Progenitor cell of endocrine pancreas (in vitro differentiated cells): ENCODE measurements at places on chromosomes 7 and 10. TPM values are rescaled to one million over a fixed set of nuclear protein-coding genes. Genes with fewer than 3 reads are reported as not detected.

GRCh38 chr10:4063717-4064116 is 278.7 kb upstream of the KLF6 start:
- DNase-seq: no peak

- peak; percentile 57 for DNase-seq
Measured at GRCh38 chr7:154409703-154410311, 357.6 kb downstream of the DPP6 start.

DNA sequence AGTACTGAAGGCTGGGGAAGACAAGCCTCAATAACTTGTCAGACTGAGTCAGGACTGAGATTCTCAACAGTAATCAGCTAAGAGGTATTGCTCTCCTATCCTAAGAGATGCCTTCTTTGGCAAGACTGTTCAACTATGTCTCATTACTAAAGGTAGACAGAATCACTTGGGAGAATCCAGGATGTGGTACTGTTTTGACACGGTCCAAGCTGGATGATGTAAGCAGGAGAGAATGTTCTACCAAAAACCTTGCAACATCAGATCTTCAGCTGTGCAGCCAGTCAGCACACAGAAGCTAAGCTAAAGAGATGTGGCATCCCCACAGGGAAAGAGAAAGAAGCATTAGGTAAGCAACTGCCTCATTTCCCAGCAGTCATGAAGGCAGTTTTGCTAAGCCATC is 391.4 kb downstream of the NRG3 start:
- DNase-seq: no peak

DNA sequence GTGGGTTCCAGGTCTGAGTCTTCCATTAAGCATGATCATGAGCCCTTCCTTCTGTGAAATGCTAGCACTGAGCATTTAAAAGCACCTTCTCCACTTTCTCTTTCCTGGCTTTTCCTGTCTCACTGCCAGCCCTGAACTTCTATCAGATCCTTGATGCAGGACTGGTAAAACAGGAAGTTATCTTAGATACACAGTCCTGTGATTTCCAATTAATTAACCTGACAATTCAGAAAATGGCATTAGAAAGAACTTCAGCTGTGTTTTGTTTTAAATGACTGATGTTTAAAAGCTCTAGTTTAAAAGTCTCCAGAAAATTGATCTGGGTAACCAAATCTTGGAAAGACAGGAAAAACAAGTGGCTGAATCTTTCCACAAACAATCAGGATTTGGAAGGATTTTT is 79.0 kb upstream of the MACROH2A2 start:
- DNase-seq: no peak

DNA sequence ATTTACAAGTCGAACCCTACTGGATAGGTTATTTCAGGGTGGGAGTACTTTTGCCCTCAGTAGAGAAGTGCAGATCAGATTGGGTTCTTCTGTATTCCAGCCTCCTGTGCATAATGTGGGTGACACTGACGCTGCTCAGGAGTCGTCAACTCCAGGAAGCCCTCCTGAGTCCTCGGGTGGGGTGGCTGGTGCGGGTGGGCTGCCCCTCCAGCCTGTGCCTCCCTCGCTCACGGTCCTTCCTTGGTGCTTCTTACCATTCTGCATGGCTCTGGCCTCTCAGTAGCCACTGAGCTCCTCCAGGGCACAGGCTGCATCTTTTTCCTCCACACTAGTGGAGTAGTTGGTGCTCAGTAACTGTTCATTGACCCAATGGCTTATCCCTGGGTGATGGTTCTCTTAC is 4.3 kb downstream of the CDH23 start:
- no peak for DNase-seq

DNA sequence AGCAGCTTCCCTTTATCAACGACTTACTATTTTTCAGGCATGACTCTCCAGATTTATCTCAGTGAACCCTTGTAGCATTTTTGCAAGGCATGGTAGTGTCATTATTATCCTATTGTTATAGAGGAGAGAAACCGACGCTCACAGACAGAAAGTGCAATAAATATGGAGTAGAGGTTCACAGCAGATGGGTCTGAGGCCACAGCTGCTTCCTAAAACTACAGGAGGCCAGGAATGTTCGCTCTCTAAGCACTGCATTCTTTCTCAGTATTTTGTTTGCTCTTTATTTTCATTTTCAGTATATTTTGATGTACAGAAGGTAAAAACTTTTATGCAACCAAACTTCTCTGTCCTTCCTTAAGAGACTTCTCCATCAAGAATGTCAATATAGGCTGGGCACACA is 4.5 kb upstream of the AEBP1 start:
- no peak for DNase-seq

DNA sequence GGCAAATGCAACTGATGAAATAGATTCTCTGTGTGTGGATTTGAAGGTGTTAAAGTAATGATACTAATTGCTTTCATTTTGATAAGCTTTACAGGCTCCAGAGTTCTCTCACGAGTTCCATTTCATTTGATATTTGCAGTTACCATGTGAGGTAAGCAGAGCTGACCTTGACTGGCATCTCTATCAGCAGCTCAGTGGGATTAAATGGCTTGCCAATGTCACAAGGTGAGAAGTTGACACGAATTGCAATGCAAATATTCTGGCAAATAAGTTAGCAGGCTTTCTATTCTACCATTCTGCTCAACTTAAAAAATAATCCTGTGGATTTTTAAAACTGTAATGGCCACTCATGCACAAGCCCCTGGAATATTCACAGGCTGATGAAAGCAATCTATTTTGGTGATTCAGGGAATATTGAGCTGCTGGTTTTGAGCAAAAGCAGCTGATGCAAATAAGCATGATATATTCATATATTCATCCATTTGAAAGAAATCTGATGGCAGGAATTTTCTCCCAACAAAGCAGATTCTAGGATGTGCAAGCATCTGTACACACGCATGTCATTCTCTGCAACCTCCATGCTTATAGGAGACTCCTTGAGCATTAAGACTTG is 64.5 kb upstream of the ANKRD1 start:
- no peak for DNase-seq

GRCh38 chr7:43645699-43646226 is 62.9 kb downstream of the STK17A start:
- no peak for DNase-seq

DNA sequence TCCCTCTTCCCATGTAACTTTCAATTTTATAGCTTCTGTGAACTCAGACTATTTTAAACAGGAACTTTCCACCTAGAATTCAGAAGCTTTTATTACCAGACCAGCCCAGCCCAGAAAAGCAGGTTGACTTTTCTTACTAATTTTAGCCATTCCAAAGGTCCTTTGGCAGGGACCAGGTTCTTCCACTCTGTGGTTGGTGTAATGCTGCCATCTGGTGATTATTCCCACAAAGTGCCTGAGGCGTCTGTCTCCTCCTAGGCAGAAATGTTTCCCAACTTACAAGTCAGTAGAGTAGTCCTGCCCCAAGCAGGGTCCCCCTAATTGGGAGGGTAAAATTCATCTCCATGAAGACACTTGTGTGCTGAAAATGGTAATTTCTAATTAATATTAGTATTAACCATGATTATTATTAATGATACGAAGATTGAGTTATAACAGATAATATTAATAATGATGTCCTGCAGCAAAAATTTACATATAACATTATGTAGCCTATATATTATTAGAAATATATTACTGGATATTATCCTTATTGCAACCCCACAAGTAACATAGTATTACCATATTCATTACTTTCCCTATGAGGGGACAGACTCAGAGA is 53.0 kb upstream of the PPP1R17 start:
- DNase-seq: peak; percentile 41

DNA sequence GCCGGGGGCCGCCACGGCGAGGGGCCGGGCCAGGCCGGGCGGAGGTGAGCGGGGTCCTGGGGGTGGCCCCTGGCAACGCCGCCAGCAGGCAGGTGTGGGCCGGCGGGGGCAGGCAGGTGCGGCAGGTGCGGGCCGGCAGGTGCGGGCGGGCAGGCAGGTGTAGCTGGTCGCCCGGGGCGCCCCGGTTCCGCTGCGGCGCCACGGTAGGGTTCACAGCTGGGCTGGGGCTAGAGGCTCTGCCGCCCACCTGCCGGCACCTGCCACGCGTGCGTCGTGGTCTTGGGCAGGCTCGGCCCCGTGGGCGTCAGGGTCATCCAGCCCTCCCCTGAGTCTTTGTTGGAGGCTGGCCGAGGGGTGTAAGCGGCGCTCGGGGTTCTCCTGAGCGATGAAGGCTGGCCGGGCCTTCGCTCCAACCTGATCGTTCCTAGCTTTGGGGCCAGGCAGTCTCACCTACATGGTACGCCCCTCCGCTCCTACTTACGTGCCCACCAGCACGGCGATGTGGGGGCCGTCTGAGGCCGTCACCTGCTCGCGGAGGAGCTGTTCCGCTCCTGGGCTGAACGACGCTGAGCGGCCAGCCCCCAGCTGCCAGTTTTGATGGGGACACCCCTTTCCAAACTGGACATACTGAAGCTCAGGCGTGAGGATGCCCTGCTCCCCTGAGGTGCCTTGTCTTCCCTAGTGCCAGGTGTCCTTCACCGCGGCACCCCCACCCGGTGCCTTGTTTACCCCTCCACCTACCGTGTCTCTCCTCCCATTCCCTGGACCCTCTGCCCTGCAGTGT is 493 bp downstream of the ZMIZ2 start:
- no peak for DNase-seq

- no peak for DNase-seq
Measured at GRCh38 chr7:130921391-130922180, 187.6 kb upstream of the KLF14 start.

DNA sequence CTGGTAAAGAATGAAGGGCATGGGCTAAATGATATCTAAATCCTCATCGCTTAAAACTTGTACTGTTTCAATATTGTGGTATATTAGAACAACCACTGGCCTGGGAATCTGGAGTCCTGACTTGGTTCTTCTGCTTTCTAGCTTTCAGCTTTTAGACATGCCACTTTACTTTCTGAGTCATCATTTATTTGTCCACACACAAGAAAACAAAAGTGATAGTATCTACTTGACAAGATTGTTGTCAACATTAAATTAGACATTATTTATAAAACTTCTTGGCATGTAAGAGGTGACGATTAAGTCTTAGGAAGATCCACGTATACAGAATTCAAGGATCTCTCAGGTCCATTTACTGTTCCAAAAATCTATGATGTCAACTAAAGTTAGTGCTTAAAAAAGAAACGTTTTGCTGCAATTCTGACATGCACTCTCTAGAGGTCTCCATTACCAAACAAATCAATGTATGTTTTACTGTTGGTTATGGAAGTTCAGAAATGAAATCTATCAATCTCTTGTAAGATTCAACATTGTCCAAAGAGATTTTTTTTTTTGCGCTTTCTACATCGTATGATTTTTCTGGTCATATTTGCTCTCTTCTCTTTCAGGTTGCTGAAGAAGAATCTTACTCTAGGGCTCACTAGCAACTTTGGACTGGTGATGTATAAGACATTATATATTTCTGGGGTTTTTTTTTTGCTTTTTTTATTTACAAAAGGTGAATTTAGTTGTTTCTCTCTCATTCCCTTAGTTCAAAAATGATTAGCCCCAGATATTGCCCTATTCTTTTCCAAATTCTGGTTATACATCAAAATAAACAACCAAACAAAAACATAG is 53.6 kb upstream of the DYNC1I1 start:
- DNase-seq: no peak

DNA sequence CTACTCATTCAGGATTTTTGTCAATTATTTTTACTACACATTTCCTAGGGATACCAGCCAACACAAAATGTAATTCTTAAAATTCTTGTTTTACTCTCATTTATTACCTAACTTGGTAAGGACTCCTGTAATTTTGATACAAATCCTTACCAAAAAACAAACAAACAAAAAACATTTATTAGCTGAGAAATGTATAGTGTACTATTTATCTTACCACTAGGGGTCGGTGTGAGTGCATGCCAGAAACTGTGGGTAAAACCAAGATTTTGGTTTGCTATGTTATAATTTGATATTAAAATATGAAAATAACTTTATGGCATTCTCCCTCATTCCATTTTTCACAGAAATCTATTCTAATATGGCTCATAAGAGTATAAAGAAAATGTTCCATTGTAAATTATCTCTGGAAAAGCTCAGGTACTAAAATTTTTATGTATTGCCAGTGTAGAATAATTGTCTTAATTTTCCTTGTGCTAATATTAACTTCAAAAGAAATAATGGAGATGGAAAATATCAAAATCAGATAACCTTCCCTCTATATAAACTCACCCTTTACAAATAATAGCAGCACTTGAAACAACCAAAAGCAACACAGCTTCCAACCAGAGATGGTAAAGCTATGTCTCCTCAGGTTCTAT is 290.8 kb upstream of the PCDH15 start:
- DNase-seq: no peak

DNA sequence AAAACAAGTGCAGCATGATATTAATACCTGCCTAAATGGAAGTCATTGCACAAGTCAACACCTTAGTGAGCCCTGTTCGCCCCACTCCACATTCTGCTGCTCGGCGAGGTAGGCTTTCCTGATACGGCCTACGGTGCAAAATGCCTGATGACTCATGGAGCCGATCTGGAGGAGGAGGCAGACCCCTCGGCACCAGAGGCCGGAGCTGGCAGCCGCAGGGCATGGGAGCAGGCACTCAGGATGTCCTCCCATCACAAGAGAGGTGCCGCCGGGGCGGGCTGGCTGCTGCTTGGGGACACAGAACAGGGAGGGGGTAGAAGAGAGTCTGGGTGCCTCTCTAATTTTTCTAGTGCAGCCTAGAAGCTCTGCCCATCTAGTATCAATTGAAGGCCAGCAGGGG is 418.5 kb upstream of the MGMT start:
- DNase-seq: no peak

- no peak for DNase-seq
Measured at GRCh38 chr10:121357401-121357800, 240.8 kb downstream of the FGFR2 start.

DNA sequence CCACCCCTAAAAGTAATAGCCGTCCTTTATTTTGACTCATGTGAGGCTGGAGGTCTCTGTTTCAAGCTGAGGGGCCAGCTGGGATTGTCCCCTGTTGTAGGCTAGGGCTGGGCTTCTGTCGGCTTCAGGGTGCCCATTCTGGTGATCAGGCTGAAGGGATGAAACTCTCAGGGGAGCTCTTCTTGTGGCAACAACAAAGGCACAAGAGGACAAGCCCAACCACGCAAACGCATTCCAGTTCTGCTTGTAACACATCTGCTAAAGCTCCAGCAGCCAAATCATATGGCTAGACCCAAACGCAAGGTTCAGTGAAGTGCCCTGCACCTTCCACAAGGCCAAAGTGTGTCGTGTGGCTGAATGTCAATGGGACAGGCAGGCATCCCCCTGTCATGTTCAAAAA is 405.7 kb downstream of the INHBA start:
- no peak for DNase-seq

- DNase-seq: no peak
Measured at GRCh38 chr7:50502001-50502684, 52.0 kb upstream of the FIGNL1 start.

DNA sequence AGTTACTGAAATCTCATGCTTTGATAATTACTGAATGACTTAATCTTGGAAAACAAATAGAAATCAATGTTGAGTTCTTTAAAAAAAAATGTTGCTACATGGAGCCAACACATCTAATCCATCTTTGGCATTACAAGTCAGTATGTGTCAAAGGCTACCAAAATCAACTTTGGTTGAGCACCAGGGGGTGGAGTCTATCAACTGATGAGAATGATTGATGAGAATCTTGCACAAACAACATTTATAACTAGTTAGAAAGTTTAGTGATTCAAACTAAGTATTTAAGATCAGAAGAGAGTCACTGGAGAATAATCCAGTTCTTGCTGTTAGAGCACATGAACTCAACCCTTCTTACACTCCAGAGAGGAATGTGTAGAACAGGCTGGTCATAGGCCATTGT is 70.5 kb upstream of the LRRC17 start:
- DNase-seq: no peak

The LRRC18 gene
- total RNA-seq: not detected in 2 replicates

The GNAT3 gene
- not detected in 2 replicates for total RNA-seq

The TCF7L2 gene
- total RNA-seq: 103 and 109 TPM in 2 replicates

The ANKRD30A gene
- total RNA-seq: not detected in 2 replicates

The LBX1 gene
- not detected in 2 replicates for total RNA-seq

The GATA3 gene
- total RNA-seq: 2.7 and 4.6 TPM in 2 replicates

The POLR2J gene
- 48.6 and 50.5 TPM in 2 replicates for total RNA-seq
